Cortex of kidney (tissue), 1 donor: ENCODE measurements at places on chromosomes 13 and 19.

DNA sequence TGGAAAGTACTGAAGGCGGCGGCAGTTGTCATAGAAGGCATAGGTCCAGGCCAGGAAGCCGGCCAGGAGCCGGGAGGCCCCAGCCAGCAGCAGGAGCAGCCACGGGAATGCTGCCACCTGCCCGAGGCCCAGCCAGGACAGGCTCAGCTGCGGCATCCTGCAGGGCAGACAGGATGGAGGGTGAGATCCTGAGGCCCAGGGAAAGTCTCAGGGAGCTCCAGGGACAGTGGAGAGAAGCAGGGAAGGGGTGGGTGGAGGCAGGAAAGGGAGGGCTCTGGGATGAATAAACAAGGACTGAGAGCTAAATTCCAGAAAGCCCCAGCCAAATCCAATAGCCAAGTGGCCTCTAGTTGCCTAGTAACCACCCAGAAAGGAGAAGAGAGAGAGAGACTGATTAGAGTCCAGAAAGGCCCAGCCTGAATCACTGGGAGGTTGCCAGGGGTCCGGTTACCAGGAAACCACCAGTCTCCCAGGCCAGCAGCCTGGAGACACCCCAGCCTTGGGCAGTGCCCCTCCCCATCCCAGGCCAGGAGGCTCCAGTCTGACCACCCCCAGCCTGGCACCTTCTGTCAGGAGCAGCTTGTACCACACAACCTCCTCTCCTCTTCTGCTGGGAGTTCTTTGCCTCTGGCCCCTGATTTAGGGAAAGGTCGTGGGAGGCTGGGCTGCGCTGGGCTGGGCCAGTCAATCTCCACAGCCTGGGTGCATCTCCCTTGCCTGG, 7.5 kb upstream of the OR10H5 start:
- DNase-seq = no peak

DNA sequence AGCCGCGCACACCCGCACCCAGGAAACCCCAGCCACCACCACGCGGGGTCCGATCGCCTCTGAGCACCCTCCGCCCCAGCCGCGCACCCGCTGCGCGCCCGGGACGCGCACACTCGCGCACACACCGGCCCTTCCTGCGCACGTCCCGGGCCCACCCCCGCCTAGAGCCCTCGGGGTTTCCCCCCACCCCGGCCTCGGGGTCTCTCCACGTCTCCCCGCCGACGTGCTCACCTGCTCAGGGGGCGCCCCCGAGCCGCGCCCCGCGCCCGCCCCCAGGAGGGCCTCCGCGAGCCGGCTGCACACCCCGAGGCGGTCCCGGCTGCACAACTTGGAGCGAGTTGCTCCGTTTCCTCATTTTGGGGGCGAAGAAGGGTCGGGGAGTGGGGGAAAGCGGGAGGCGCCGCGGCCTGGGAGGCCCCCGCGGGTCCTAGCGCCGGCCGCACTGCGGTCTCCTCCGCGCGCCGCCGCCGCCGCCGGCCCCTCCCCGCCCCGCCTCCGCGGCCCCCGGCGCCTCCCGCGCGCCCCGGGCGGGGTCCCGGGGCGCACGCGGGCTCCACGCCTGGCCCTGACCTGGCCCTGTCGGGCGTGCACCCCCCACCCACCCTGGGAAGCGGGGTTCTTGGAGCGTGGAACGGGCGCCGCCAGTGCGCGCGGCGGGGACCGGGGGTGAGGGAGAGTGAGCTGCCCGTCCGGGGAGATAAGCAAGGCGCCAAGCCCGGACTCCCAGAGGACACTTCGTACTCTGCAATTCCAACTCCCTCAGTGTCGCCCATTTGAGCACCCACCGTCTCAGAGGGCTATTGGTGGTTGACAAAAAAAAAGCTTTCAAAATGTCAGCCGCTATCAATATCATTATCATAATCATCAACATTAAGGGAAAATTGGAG, at the start of gene MATK:
MATK (minus strand) TSS at position 444 of the 887 bp plus-strand sequence. CDS start 1,246 bp downstream, outside the sequence.
- no peak for DNase-seq

GRCh38 chr13:45695198-45695730, 6.9 kb upstream of the CBY2 start:
- DNase-seq = no peak

DNA sequence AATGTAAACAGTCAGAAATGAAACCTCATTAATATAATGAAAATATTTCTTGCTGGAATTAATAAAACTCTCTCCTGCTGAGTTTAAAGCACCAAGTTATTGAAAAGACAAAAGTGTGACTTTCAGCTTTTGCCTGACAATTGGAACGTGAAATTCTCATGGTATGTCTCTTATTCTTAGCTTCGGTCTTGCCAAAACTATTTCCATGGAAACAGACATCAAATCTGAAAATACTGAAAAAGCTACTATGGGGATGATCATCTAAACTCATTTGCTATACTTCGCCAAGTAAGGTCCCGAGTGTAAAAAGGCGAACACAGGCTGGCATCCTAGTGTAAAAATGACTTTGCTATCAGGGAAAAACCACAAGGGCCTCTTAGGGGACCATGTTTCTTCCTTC, 22.8 kb downstream of the HTR2A start:
- DNase-seq = no peak

GRCh38 chr19:19505669-19506326, 9.6 kb downstream of the TSSK6 start:
- no peak for DNase-seq

GRCh38 chr19:51339313-51339686, 2.6 kb downstream of the VSIG10L start:
- no peak for DNase-seq

GRCh38 chr13:70816853-70817252, 708.6 kb upstream of the KLHL1 start:
- DNase-seq = no peak

DNA sequence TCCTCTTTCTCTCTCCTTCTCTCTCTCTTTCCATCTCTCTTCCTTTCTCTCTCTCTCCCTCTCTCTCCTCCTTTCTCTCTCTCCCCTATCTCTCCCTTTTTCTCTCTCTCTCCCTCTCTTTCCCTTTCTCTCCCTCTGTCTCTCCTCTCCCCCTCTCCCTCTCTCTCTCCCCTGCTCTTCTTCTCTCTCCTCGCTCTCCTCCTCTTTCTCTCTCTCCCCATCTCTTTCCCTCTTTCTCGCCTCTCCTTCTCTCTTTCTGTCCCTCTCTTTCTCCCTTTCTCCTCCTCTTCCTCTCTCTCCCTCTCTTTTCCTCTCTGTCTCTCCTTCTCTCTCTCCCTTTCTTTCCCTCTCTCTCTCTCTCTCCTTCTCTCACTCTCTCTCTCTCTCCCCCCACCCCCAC, 196.6 kb downstream of the UQCRFS1 start:
- DNase-seq = no peak

- DNase-seq = no peak
Measured at GRCh38 chr19:2552859-2553258, 76.9 kb downstream of the GADD45B start.

DNA sequence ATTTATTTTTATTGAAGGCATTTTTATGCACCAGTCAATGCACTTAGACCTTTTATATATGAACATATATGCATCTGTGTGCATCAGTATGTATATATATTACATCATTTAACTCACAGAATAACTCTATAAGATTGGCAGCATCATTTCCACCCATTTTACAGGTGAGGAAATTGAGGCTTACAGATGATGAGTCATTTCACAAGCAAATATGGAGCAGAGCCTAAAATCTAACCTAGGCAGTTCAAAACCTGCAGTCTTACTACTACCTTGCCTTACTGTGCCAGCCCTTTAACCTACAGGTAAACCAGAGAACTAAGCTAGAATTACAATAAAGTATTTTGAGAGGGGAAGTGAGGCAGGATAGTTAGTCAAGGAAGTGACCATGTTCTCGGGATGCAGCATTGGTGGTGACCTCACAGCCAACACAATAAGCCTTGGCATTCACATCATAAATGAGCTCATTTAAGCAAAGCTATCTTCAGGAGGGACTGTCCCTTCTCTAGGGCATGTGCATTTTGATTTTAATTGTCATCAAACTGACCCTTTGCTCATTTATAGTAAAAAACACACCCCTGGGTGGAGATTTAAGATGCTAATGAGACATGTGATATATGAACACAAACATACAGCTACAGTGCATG, 274.3 kb downstream of the DCLK1 start:
- DNase-seq = no peak

GRCh38 chr13:76992548-76993001, 694 bp downstream of the CLN5 start:
- no peak for DNase-seq

DNA sequence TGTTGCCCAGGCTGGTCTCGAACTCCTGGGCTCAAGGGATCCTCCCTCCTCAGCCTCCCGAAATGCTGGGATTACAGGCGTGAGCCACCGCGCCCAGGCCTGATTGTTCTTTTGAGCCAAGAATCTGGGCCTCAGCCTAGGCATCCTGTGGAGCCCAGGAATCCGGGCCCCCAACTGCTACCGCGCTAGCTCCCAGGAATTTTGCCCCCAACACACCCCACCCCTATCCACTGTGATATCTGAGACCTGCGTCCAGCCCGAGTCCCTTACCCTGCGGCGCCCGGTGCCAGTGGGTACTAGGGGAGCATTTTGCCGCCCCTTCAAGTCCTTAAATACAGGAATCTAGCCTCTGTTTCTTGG, 838 bp upstream of the MYADM start:
- no peak for DNase-seq

GRCh38 chr13:98599502-98600328, 22.8 kb upstream of the STK24 start:
- no peak for DNase-seq

DNA sequence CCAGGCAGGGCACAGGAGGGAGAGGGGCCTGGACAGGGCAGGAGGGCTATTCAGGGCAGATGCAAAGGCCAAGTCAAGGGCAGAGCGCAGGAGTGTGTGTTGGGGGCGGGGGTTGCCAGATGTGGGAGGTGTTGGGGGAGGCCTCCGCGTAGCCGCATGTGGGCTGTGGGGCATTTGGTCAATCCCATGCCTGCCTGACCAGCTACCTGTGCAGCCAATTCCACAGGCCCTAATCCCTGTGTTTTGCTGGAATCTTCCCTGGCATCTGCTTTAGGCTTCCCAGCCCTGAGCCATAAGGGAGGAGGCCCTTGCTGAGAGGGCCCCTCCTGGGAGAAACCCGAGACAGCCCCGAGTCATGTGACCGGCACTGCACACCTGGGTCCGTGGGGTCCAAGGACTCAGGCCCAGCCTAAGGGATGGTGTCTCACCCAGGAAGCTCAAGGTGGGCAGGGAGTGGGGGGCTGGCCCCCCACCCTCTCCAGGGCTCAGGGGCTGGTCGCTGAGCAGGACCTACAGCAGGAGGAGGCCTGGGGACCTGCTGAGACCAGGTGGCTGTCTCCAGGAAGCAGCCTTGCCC, 20.3 kb downstream of the RFX1 start:
- no peak for DNase-seq
